ENCODE measurements at places on chromosomes 4 and X. TPM values are rescaled to one million over a fixed set of nuclear protein-coding genes. Genes with fewer than 3 reads are reported as not detected.

- no peak for DNase-seq
Measured at GRCh38 chr4:40240040-40240653, 43.3 kb downstream of the RHOH start.

GRCh38 chrX:20374900-20375438 is 108.3 kb upstream of the RPS6KA3 start:
- DNase-seq: no peak

DNA sequence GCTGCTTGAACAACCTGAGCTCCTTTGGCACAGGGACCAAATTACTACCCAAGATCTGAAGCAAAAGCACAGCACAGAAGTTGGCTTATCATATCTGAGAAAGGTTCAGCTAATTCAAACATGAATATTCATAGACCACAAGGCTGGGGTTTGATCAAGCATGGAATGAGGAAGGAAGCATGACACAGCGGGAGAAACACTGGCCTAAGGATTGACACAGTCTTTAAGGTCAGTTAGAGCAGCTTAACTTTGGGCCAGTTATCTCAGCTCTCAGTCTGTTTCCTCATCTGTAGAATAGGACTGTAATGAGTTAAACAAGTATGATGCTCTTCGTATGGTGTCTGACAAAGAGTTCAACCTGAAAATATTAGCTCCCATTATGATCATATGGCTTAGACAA is 88.5 kb upstream of the CBR4 start:
- no peak for DNase-seq

DNA sequence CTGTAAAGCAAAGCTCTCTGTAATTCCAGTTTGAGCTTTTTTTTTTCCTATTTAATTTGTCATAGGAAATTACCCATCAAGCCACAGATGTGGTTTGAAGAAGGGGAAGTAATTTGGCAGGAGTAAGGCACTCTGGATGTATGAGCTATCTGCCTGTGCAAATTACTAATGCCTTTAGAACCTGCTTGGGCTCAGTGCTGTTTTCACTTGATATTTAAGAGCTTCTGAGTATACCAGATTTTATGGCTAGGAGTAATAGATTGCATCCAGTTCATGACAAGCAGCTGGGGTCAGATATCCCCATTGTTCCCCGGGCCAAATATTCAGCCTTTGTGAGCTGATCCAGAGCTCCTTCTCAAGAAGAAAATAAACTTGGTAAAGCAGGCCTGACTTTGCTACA is 89.1 kb downstream of the DCAF8L2 start:
- DNase-seq: no peak

DNA sequence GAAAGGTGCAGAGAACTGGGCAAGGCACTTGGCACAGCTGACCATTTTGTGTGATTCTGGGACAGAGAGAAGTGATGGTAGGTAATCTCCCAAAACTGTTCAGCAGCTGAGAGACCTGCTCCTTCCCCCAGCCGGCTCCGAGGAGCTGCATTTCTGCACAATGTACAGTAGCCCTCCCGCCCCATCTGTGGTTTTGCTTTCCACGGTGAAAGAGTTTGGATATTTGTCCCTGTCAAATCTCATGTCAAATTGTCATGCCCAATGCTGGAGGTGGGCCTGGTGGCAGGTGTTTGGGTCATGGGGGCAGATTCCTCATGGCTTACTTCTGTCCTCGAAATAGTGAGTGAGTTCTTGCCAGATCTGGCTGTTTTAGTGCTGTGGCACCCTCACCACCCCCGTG is 90.5 kb upstream of the CD99 start:
- DNase-seq: no peak

GRCh38 chr4:140732780-140733179 is 23.4 kb downstream of the TBC1D9 start:
- no peak for DNase-seq

- DNase-seq: no peak
Measured at GRCh38 chrX:24292353-24292752, 21.5 kb downstream of the SUPT20HL2 start.

DNA sequence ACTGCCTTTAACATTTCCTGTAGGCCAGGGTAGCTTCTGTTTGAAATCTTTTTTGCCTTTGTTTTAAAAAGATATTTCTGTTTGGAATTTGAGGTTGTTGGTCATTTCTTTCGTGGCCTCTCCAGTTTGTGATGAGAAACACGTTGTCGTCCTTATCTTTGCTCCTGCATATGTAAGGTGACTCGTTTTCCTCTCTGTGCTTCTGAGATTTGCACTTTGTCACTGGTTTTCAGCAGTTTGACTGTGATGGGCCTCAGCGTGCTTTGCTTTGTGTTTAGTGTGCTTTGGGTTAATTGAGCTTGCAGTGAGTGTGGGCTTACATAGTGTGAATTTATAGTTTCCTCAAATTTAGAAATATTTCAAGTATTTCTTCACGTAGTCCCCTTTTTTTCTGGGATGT is 81.5 kb downstream of the FAM193A start:
- no peak for DNase-seq

DNA sequence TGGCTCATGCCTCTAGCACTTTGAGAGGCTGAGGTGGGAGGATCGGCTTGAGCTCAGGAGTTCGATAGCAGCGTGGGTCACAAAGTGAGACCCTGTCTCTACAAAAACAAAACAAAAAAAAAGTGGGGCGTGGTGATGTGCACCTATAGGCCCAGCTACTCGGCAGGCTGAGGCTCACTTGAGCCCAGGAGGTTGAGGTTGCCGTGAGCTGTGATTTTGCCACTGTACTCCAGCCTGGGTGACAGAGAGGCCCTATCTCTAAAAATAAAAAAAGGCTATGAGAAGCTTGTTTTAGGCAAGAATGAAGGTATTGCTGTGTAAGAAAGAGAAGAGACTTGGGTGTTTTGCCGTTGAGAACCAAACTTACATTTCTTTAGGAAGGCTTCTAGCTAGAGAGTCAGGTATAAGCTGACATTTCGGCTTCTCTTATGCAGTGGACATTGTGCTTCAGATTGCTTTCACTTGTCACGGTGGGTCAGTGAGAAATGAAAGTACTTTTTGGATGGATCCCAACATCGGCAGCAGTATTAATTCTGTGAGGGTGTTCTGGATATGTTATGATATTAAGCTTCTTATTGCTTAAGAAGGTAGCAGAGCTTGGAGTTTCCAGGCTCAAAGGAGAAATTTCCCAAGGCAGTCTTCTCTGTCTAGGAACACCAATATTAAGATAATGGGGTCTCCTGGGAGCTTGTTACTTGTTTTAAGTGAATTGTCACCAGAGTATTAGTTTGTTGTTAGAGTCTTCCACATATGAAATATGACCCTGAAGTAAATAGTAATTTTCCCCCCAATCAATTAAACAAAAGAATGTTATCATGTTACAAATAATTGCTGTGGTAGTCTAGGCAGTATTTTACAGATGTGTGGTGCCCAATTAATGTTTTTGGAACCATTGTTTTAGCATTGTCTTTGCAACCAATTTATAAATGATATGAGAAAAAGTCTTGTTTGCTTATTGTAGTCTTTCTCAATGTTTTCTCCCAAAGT is 17.6 kb downstream of the TMEM131L start:
- DNase-seq: no peak

DNA sequence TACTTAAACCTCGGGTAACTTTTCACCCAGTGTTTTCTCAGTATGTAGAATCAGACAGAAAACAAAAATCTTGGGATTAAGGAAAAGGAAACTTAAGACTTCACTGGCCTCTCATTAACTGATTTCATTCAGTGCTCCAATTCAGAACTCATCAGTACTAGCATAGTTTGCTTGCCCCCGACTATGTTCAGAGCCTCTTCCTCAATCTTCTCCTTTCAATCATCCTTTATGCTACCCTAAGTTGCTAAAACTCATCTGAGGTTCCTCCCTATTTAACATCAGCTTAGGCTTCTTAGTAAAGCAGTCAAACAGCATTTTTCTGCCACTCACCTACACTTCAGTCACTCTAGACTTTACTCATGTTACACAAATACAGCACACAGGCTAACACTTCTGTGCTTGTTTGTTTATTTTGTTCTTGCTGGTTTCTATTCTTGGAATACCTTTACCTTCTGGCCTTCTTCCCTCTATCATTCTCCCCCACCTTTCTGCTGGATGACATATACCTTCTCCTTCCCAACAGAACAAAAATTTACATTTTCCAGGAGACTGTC is 163.0 kb upstream of the TLL1 start:
- no peak for DNase-seq

- DNase-seq: no peak
Measured at GRCh38 chr4:19309378-19309777, 942.3 kb upstream of the SLIT2 start.

GRCh38 chrX:38313190-38313589 is 14.1 kb downstream of the RPGR start:
- no peak for DNase-seq

GRCh38 chr4:41611124-41611838 is 73.3 kb downstream of the LIMCH1 start:
- DNase-seq: no peak

DNA sequence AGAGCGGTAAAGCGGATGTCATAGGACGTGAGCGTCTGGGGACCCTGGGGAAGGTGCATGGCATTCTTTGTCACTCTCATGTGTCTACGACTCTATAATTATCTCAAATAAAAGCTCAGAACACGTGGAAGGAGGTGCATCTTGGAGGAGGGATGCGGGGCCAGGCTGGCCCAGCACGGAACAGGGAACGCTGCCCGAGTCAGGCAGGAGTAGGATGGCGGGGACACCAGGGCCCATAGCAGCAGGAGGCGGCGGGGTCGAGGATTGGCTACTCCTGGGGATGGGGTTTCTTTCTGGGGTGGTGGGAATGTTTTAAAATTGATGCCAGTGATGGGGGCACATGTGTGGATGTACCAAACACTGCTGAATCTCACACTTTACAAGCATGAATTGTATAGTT is 5.4 kb upstream of the HTRA3 start:
- DNase-seq: no peak

GRCh38 chr4:144300616-144301015 is 160.1 kb upstream of the GYPA start:
- no peak for DNase-seq

GRCh38 chrX:54785901-54786300 is 12.2 kb downstream of the ITIH6 start:
- no peak for DNase-seq

DNA sequence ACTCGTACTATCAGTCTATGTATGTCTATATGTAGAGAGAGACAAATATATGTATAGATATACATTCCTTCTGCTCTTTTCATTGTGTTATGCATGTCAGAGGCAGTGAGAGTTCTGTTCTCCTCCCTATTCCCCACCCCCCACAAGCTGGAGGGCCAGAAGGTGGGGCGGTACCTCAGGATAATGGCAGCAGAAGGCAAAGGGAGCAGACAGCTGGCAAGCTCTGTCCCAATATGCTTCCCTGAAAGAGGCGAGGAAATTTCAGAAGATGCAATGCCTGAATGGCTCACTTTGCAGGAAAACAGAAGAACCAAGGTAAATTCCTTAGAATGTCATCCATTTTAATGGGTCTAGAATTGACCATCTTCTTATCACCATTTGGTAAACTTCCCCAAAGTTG is 114.4 kb downstream of the NAA11 start:
- no peak for DNase-seq

GRCh38 chrX:75546724-75547511 is 24.1 kb upstream of the ZDHHC15 start:
- DNase-seq: no peak

GRCh38 chr4:119526786-119527550 is 101.6 kb downstream of the PDE5A start:
- no peak for DNase-seq

DNA sequence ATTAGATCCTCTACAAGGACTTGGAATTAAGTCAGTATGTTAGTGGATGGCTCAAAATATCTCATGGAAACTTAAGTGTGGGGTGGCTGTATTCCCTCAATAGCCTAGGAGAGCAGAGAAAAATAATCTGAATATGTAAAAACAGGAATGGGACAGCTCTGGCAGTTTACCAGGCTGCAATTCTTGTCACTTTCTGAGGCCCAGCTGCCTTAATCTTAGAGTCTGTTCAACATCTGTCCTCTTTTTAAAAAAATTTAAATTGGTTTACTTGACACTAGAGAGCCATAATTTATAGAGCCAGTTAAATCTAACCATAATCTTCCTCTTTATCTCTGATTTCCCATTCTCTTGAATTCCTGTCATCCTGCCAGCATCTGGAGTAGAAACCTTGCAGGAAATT is 109.2 kb upstream of the CXCL13 start:
- DNase-seq: no peak

- DNase-seq: no peak
Measured at GRCh38 chr4:24032371-24032989, 142.6 kb upstream of the PPARGC1A start.

DNA sequence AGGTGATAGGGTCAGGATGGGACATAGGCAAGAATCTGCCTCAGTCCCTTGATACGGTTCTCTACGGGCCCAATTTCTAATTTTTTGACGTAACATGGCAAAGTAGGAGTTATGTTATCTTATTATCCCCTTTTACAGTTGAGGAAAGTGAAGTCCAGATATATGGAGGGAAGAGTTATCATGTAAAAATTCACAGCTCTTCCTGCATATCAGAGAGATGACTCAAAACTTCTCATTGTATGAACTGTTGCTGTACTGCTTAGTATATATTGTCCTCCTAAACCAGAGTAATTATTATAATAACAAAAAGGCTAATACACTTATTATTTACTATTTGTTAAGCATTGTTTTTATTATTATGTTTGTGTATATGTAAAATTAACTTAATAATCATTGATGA is 260.5 kb upstream of the IGFBP7 start:
- no peak for DNase-seq

DNA sequence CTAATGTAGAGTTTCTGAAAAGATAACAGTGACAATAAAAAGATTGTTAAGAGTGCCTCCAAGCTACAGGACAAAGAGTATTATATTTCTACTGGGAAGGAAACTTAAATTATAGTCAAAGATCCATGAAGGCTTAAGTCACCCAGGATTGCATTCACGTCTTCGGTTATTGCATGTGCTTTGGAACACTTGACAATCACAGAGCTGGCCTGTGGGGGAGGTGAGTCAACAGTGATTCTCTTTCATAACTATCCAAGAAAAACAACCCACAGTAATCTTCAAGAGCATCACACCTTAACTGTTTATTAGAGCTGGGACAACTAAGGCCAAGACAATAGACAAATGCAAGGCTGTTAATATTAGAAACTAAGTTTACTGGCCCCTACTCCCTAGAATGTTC is 40.3 kb downstream of the PDGFC start:
- no peak for DNase-seq

GRCh38 chrX:9825129-9825790 is 39.0 kb downstream of the SHROOM2 start:
- DNase-seq: no peak

GLRA3 gene
- total RNA-seq: not detected

SLC49A3 gene
- 2.0 TPM for total RNA-seq

SMARCAD1 gene
- total RNA-seq: 33.0 TPM

COX7B2 gene
- total RNA-seq: not detected

XK gene
- not detected for total RNA-seq

DMD gene
- 0.26 TPM for total RNA-seq

VCX2 gene
- total RNA-seq: not detected

FAT4 gene
- total RNA-seq: 0.03 TPM

CYSLTR1 gene
- 0.80 TPM for total RNA-seq

SLC4A4 gene
- total RNA-seq: 0.08 TPM

DMRTC1B gene
- total RNA-seq: 1.9 TPM

AKAP14 gene
- not detected for total RNA-seq

GSX2 gene
- total RNA-seq: not detected

Data from naive thymus-derived CD8-positive, alpha-beta T cell (primary cell).